PC-9 (cell line): ENCODE measurements at places on chromosomes 6 and 20. TPM values are rescaled to one million over a fixed set of nuclear protein-coding genes. Genes with fewer than 3 reads are reported as not detected.

The NOX3 gene
- total RNA-seq, result not detected in 2 replicates

- H3K4me1 ChIP-seq, result no peaks in the 10 kb centered on the region
- H3K27me3 ChIP-seq, result peaks cover 86% of the 10 kb centered on the region
- H3K4me3 ChIP-seq, result no peak overlapping the region
- no peaks in the 10 kb centered on the region for H3K36me3 ChIP-seq
- no peak overlapping the region for H3K27ac ChIP-seq
- no peak for DNase-seq
Observed at GRCh38 chr6:168293636-168294530, 25.7 kb downstream of the DACT2 start.

The BTNL2 gene
- total RNA-seq, result not detected in 2 replicates

GRCh38 chr20:49845060-49845459 is 32.4 kb downstream of the SLC9A8 start:
- H3K4me1 ChIP-seq, result peaks cover 8% of the 10 kb centered on the region; the same call in 1 of the 2 replicates
- H3K27ac ChIP-seq, result 0 out of 2 replicates have a peak overlapping the region, but pooled peaks have one; percentile 25
- no peak overlapping the region for H3K4me3 ChIP-seq
- peaks cover 19% of the 10 kb centered on the region for H3K36me3 ChIP-seq
- no peaks in the 10 kb centered on the region for H3K27me3 ChIP-seq

DNA sequence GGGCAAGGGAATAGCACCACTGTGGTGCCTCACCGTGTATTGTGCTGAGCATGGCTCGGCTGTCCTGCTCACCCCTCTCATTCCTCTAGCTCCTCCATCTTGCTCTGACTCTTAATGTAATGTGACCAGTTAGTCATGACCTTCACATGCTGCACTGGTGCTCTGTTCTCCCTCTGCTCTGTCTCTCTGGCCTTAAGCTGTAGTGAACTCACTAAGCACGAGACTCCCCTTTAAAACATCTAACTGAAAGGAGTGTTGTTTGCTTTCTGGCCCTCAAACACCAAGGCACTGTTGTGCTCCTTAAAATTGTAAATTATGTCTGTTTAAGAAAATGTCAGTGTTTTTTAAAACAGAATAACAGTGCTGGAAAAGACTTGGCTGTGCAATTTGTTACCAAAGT is 140.4 kb downstream of the HDGFL1 start:
- H3K4me1 ChIP-seq, result no peaks in the 10 kb centered on the region
- no peaks in the 10 kb centered on the region for H3K36me3 ChIP-seq
- H3K4me3 ChIP-seq, result no peak overlapping the region

DNA sequence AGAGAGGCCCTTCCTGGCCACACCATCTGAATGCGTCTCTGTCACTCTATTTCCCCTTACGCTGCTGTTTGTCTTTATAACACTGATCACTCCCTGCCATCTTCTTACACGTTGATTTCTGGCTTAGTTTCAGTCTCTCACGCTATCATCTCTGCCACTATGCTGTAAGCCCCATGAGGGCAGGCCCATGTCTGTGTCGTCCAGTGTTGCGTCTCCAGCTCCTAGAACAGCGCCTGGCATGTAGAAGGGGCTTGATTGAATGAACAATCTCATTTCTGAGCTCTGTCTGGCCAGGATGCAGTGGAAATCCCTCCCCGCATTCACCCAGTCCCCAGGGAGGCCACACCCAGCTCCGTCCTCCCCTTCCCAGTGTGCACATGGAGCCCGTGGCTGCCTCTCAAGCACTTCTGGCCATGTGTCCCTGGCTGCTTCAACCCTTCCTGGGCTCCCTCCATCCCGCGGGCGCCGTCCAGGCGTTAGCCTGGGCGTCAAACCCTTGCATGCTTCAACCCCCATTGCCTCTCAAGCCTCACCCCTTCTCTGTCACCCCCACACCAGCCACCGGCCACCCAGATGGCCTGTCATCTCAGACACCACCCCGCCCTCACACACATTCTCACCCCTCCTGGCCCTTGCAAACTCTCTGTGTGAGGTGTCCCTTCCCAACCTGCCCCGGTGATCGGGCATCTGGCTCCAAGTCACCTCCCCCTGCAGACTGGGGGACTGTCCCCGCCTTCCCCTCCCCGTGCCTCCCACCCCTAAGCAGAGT is 71.1 kb downstream of the SRC start:
- H3K36me3 ChIP-seq, result no peaks in the 10 kb centered on the region
- no peaks in the 10 kb centered on the region for H3K4me1 ChIP-seq
- H3K27me3 ChIP-seq, result peaks cover 99% of the 10 kb centered on the region
- DNase-seq, result no peak
- no peak overlapping the region for H3K27ac ChIP-seq
- no peak overlapping the region for H3K4me3 ChIP-seq
